ENCODE measurements at places on chromosomes 12 and 14. TPM values are rescaled to one million over a fixed set of nuclear protein-coding genes. Genes with fewer than 3 reads are reported as not detected.

DNA sequence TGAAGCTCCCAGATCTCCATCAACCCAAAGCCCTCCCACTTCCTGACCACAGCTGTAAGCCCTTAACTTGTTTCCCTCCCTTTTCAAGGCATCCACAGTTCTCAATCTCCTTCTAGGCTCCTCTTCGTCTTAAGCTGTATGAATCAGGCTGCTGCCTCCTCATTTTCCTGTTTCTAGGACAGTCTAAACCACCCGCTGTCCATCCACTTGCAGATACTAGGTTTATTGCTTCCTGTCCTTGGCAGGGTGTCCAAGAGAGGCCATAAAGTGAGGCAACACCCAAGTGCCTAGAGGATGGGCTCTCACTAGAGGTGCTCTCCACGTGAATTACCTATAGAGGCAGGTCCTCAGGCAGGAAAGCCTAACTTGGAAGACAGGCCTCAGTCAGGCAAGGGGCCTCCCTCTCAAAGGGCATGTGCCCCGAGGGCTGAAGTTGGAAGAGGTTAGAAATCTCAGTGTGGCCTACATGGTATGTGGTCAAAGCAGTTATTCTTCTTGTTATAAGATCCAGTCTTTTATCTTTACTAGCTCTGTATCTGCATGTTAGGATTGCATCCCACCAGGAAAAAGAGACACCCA, 8.8 kb upstream of the TMEM106C start:
- DNase-seq, result no peak

The SPX gene
- total RNA-seq, result 6.5 TPM

DNA sequence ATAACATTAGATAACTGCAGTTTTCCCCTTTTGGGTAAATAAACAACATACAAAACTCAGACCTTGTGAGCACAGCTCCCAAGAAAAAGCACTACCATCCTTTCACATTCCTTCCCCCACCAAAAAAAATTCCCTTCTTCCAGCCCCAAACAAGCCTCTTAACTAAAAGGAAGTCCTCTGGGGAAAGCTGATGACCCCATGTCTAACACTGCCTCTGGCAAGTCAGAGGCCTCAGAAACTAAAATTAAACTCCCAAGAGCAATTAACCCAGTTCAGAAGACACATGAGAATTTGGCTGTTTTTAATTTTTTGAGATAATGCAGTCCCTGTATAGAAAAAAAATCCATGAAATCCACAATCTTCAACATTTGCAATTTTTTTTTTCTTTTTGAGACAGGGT, 127.7 kb downstream of the SPTSSA start:
- DNase-seq, result no peak

DNA sequence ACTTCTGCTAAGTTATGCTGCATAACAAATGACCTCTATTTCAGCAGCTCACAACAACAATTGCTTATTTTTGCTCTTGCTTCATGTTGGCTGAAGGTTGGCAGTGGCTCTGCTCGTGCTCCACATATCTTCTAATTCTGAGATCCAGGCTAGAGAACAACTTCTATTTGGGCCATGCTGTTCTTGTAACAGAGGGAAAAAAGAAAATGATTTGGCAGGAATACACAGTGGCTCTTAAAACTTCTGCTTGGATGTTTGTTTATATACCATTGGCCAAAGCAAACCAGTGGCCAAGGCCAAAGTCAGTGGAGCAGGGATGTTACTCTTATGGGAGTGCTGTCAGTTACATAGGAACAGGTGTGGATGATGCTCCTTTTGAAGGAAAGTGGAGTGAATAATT, 32.1 kb downstream of the GPHN start:
- DNase-seq, result no peak

GRCh38 chr14:52055167-52055566, 13.7 kb downstream of the NID2 start:
- DNase-seq, result no peak

The GYS2 gene
- total RNA-seq, result 0.62 TPM

The PPM1H gene
- 4.3 TPM for total RNA-seq

GRCh38 chr14:29603696-29604095, 324.0 kb downstream of the PRKD1 start:
- no peak for DNase-seq

GRCh38 chr14:52313903-52314594, at the start of gene PTGER2:
TSS of gene PTGER2 (plus strand) at chr14:52314312. CDS start at chr14:52314549, 237 bp downstream.
- DNase-seq, result peak; percentile 90

The ADSS1 gene
- total RNA-seq, result 102 TPM

The AMDHD1 gene
- 0.34 TPM for total RNA-seq

- DNase-seq, result no peak
Observed at GRCh38 chr14:54275997-54276725, 120.6 kb upstream of the CDKN3 start.

The LTBP2 gene
- 43.3 TPM for total RNA-seq

- DNase-seq, result peak; percentile 69
Observed at GRCh38 chr12:131011165-131012079, 57.7 kb downstream of the ADGRD1 start.

- no peak for DNase-seq
Observed at GRCh38 chr12:82874945-82875344, 188.2 kb downstream of the TMTC2 start.

The ACOT4 gene
- total RNA-seq, result 1.1 TPM

GRCh38 chr12:14954269-14954668, 7.1 kb downstream of the ARHGDIB start:
- DNase-seq, result no peak

The RNASE1 gene
- total RNA-seq, result 295 TPM

GRCh38 chr14:77870646-77871045, 70.7 kb downstream of the ADCK1 start:
- no peak for DNase-seq

GRCh38 chr12:29486972-29487371, 10.5 kb downstream of the OVCH1 start:
- DNase-seq, result no peak

DNA sequence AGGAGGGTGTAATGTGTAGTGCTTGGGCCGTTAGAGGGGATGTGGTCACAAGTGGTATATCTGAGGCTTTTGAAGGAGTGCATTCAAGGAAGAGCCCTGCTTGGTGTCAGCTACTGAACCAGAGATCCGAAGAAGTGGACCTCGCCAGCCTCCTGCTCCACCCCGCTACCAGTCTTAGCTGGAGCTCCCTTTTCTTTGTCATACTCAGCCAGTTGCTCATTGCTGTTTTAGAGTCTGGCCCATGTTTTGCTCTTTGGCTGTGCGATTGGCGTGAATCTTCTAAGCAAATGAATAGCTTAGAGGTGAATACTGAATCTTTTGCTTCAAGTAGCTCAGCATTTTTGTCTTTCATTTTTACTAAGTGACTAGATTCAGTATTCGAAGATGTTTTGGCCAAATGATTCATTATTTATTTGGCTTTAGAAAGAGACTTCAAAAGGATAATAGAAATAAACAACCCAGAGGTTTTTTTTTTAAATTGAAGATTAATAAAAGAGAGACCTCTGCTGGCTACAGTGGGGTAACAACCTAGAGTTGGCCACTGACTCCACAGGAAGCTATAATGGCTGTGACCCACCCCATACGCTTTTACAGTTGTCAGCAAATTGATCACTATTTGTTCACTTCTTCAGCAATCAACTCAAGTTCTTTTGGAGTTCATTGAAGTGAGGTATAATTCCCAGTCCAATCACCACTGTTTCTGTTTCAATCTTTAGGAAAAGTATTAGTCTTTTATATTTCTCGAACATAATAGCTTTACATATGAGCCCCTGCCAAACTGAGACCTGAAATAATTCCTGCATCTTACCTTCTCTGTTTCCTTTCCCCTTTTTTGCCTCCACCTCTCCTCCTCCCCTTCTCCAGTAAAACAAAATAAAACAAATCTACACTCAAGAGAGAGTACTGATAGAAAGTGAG, 19.9 kb downstream of the CDKN1B start:
- DNase-seq, result no peak

The SIX6 gene
- not detected for total RNA-seq

The LPAR5 gene
- total RNA-seq, result 1.8 TPM

Measured in left cardiac atrium (tissue), 4 donors.